ENCODE measurements at places on chromosomes 13 and 19.
A peak's percentile ranks its signal among the peaks of the same experiment; 100 is the strongest.

DNA sequence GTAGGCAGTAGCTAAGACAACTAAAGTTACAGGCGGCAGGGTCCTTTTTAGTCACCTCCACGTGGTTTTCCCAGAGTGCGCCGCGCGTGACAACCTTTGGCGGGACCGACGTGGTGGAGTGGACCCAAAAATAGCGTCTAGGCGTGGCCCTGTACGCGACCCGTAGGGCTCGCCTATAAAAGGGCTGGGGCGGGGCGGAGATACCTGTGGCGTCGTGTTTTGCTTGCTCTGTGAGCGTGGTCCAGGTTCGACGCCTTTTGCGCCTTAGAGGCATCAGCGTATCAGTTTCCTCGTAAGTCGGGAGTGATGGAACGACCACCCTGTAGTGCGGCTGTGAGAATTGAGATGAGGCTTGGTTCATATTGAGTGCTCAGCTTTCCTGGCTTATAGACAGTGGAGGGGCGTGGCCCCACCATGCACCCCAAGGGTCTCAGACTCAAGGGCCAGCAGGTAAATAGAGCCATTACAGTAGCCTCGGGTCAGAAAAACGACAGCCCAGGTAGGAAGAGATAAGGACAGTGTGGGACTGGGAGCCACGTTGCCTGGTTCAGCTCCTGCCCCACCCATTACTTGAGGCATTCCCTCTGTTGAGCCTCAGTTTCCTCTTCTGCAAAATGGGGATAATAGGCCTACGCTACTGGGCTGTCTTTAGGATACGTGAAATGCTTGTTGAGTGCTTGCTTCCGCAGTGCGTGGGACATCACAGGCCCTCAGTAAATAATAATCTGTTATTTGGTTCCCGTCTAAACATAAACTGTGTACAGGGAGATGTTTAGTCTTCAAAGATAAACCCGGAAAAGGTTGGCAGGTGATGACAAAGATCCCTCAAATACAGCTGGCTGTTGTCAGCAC, 693 bp upstream of the TMED1 start:
- DNase-seq = peak; percentile 83

DNA sequence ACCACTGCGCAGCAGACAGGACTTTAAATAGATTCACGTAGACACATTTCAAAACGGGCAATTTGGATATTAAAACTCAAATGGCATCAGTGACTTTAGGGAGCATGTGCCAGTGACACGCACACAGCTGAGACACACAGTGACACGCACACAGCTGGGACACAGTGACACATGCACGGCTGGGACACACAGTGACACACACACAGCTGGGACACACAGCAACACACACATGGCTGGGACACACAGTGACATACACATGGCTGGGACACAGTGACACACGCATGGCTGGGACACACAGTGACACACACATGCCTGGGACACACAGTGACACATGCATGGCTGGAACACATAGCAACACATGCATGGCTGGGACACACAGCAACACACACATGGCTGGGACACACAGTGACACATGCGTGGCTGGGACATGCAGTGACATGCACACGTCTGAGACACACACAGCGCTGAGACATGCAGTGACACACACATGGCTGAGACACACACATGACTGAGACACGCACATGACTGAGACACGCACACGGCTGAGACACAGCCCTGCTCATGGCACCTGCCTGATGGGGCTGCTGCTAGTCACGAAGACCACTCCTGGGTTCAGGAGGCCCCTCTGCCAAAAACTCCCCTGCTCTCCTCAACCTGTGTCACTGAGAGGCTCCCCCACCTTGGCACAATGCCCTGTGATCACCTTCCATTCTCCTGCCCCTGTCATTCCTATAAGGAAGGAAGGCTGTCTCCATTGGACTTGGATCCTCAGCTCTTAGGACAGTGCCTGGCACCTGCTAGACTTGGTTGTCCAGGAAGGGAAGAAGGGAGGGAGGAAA, 52.5 kb downstream of the SOX1 start:
- DNase-seq = no peak

DNA sequence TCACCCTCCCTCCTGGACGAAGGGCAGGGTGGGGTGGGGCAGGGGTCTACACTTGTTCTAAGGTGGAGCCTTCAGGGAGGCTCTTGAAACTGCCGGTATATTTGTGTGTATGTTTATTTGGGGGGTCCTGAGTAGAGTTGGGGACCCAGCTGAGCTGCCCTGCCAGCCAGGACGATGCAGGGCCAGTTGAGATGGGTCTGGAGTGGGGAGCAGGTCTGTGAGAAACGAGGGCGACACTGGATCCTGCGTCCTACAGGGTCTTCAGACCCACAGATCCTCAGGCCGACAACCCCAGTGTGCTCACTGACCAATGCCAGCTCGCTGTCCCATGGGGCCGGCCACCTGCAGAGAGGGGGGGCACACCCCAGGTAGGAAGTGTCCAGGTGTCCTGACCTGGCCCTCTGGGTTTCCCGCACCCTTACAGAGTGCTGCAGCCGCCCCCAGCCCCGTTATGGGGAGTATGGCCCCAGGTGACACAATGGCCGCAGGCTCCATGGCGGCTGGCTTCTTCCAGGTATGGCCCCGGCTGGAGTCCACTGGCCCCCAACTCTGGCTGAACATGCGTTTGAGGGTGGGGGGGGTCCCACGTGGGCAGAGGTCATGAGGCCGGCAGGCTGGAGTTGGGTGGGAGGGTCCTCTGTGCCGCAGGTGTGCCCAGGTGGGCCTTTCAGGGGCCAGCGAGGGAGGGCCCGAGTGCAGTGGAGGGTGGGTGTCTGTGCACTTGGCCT, 7.4 kb downstream of the ISYNA1 start:
- DNase-seq = no peak

- no peak for DNase-seq
Observed at GRCh38 chr19:3478409-3479176, 1.7 kb downstream of the SMIM24 start.

DNA sequence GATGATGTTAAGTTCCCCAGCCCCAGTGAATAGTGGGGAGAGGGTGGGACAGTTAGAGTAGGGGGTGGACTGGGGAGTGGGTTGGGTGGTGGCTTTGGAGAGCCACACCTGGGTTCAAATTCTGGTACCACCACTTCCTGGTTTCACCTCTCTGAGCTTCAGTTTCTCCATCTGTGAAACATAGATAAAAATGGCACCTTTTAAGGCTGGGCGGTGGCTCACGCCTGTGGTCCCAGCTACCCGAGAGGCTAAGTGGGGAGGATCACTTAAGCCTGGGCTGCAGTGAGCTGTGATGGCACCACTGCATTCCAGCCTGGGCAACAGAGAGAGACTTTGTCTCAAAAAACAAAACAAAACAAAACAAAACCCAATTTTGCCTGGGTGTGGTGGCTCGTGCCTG, 5.9 kb downstream of the VAV1 start:
- DNase-seq = no peak

GRCh38 chr19:49862391-49863253, 4.8 kb downstream of the PNKP start:
- no peak for DNase-seq

GRCh38 chr13:36061621-36062020, 69.6 kb downstream of the DCLK1 start:
- DNase-seq = no peak

DNA sequence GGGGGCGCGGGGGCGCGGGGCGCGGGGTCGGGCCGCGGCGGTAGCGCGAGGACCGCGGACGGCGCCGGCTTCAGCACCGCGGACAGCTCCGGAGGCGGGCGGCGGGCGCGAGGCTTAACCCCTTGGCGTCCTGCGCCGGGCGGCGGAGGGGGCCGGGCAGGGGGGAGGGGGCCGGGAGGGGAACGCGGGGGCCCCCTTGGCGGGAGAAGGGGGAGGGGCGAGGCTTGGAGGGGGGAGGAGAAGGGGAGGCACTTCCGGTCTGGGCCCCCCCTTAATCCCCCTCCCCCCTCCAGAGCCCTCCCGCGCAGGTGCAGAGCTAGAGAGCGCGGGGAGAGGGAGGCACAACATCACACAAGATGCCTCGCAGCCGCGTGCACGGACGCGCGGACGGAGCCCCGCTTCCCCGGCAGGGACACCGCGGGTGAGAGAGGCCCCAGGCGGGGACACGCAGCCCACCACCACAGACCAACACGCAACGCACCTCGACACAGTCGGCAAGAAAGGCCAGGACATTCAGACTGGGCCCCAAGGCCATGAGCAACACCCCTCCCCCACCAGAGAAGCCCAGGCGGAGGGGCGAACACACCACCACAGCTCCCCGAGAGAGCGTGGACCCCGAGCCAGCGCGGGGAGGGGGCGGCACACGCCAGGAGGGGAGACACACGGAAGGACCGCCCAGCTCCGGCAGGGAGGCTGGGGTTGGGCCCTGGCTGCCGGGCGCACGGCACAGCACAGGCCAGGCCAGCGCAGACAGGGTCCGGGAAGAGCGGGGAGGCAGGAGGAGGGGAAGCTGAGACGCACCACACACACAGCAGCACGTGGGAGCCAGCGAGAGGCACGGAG, 24.1 kb downstream of the SHANK1 start:
- DNase-seq = no peak

GRCh38 chr19:1001538-1002166, 1.4 kb downstream of the GRIN3B start:
- DNase-seq = no peak

DNA sequence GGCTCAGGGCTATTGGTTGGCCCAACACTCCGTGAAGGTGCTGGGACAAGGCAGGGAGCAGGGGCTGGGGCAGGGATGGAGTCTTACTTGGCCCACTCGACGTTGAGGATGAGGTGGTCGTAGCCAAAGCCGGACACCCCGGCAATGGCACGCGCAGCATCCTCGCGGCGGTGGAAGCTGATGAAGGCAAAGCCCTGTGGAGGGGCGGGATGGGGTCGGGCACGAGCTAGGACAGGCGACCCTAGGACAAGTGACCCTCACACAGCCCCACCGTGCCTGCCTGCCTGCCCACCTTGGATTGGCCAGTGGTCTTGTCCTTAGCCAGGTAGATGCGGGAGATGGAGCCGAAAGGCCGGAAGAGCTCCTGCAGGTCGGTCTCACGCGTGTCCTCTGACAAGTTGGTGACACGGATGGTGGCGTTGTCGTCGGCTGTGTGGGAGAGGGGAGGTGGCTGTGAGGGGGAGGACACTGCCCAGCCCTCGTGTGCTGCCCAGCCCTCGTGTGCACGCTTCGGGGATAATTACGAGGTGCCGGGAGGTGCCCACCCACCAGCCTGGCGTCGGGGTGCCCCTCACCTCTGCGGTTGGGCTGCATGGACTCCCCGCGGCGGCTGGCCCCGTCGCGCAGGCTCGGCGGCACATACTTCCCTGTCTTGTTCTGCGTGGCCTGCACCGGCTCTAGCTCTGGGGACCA, 4.0 kb downstream of the P2RY11 start:
- DNase-seq = no peak

GRCh38 chr19:57096685-57097361, 23.0 kb upstream of the USP29 start:
- no peak for DNase-seq

DNA sequence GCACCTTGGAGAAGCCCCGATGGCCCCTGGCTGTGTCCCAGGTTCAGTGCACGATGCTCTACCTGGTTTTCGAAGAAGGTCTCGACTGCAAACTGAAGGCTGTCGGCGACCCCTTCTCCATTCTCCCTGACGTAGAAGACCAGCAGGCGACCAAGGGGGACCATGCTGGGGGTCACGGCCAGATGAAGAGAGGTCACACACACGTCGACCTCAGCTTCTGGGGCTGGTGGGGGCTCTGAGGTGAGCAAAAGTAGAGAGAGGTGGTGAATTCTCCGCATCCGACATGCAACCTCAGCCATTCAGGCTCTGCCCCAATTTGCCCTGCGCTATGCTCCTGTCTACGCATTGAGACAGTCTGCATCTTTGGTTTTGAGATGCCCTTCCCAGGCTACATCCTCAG, 49.3 kb downstream of the CPAMD8 start:
- no peak for DNase-seq

GRCh38 chr19:45780146-45780447, 2.2 kb downstream of the DMPK start:
- DNase-seq = no peak

DNA sequence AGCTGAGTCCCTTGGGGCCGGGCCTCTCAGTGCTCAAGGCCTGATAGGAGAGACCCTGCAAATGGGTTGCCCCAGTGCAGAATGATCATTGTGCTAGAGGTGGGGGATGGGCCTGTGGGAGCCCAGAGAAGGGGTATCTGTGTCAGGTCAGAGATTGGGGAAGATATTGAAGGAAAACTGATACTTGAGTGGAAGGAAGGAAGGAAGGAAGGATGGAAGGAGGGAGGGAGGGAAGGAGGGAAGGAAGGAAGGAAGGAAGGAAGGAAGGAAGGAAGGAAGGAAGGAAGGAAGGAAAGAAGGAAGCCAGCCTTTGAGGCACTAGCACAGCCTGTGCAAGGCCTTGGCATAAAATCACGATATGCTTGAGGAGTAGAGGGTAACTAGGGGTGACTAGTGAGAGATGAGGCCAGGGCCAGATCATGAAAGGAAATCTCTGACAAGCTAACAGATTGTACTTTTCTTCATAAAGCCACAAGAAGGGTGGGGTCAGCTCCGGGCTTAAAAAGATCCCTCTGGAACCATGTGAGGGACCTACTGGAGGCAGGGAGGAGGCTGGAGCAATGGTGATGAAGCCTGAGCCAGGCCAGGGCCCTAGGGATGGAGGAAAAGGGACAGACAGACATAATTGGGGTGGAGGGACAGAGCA, 11.4 kb downstream of the PTH2 start:
- no peak for DNase-seq

GRCh38 chr13:27976362-27977091, 7.4 kb upstream of the CDX2 start:
- no peak for DNase-seq

- DNase-seq = no peak
Observed at GRCh38 chr19:4305257-4305612, 837 bp downstream of the FSD1 start.

DNA sequence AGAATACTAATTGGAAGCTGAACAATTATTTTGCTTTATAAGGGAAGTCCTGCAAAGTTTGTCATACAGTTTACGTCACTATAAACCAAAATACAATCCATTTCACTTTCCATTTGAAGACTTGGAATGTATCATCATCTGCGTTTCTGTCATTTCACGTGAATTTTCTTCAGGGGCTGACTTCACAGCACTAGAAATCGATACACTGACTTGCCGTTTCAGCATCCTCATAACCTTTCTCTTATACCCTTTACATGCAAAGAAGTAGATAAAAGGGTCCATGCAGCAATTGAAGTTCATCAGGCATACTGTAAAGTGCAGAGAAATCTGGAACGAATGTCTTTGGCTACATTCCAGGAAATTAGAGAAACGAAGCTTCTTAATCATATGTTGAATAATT, 12.2 kb downstream of the GPR183 start:
- DNase-seq = no peak

GRCh38 chr19:7618348-7618747, 11.0 kb downstream of the XAB2 start:
- DNase-seq = no peak

- DNase-seq = no peak
Observed at GRCh38 chr13:61286148-61286745, 129.4 kb downstream of the PCDH20 start.
